Heart left ventricle (tissue), 16 donors: ENCODE measurements at places on chromosomes 11 and 22. TPM values are rescaled to one million over a fixed set of nuclear protein-coding genes. Genes with fewer than 3 reads are reported as not detected.

GRCh38 chr11:94770563-94771120 lies 2.5 kb downstream of the AMOTL1 start:
- no peak for DNase-seq
- H3K27ac ChIP-seq: no peak overlapping the region
- no peak overlapping the region for H3K4me3 ChIP-seq
- H3K27me3 ChIP-seq: no peaks in the 10 kb centered on the region

GRCh38 chr22:36867695-36868094 lies 6.9 kb downstream of the NCF4 start:
- no peaks in the 10 kb centered on the region for H3K4me1 ChIP-seq
- DNase-seq: no peak
- no peaks in the 10 kb centered on the region for H3K36me3 ChIP-seq
- no peaks in the 10 kb centered on the region for H3K27me3 ChIP-seq
- H3K27ac ChIP-seq: no peak overlapping the region

DNA sequence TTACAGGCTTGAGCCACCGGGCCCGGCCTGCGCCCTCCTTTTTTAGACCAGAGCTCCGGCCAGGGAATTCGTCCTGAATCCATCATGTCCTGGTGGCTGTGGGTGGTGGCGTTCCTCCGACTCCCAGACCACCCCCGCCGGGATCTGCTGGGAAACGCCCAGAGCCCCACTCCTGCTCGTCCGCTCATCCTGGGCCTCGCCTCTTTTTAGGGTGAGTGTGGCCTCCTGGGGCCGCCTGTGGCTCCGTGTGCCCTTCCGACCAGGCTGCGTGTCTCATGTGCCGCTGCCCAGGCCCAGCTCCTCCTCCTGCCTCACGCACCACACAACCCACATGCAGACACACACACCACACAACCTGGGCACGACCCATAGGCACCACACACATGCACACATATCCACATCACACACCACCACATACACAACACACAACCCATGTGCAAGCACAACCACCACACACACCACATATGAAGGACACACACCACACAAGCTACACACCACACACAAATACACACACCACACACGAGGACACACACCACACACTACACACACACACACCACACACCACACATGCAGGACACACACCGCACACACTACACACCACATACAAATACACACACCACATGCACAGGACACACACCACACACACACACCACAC lies 946.2 kb downstream of the BRD1 start:
- no peak overlapping the region for H3K4me3 ChIP-seq

- no peak within 1 kb of the TSS for H3K4me3 ChIP-seq
- H3K27me3 ChIP-seq: no peaks in the 10 kb centered on the region
- DNase-seq: no peak
- peaks cover 10% of the 10 kb centered on the region for H3K4me1 ChIP-seq
Observed at GRCh38 chr11:1597994-1598380, at the start of gene KRTAP5-2. Gene KRTAP5-2 (minus strand): TSS chr11:1598294. CDS start chr11:1598250, 44 bp downstream.

DNA sequence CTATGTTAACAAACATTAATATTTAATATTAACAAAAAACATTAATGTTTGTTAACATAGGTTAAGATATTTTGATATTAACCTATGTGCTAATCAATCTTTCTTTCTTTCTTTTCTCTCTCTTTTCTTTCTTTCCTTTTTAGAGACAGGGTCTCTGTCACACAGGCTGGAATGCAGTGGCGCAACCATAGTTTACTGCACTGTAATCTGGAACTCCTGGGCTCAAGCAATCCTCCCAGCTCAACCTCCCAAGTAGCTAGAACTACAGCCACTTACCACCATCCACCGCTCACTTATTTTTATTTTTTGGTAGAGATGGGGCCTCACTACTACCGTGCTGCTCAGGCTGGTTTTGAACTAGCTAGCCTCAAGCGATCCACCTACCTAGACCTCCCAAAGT lies 13.2 kb downstream of the SIK3 start:
- H3K4me3 ChIP-seq: no peak overlapping the region
- DNase-seq: no peak
- H3K27ac ChIP-seq: no peak overlapping the region
- no peaks in the 10 kb centered on the region for H3K36me3 ChIP-seq

DNA sequence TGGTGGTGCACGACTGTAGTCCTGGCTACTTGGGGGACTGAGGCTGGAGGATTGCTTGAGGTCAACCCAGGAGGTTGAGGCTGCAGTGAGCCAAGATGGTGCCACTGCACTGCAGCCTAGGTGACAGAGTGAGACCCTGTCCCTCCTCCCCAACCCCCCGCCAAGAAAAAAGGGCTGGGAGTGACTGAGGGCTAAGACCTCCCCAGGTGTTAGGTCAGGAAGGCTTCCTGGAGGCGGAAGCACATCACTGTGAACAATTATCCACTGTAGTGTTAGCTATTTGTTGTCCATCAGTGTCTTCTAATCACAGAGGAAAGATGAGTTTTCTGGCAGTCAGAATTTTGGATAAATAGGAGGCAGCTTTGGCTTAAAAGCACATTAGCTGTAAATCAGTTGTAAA lies 8.8 kb downstream of the YDJC start:
- H3K27me3 ChIP-seq: no peaks in the 10 kb centered on the region
- H3K4me3 ChIP-seq: no peak overlapping the region
- no peaks in the 10 kb centered on the region for H3K36me3 ChIP-seq
- DNase-seq: no peak

GRCh38 chr11:16363706-16364105 lies 7.4 kb upstream of the SOX6 start:
- H3K27me3 ChIP-seq: no peaks in the 10 kb centered on the region
- H3K4me3 ChIP-seq: no peak overlapping the region
- no peak overlapping the region for H3K27ac ChIP-seq

DNA sequence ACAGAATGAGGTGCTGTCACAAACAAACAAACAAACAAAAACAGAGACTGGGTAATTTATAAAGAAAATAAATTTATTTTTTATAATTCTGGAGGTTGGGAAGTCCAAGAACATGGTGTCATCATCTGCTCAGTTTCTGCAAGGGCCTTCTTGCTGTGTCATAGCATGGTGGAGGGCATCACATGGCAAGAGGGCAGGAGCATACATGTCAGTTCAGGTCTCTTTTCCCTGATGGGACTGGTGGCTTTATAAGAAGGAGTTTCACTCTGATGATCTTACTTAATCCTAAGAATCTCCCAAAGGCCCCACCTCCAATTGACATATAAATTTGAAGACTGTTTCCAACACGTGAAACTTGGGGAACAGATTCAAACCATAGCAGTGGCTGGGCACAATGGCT lies 135.7 kb downstream of the NECTIN1 start:
- no peak overlapping the region for H3K27ac ChIP-seq
- H3K36me3 ChIP-seq: no peaks in the 10 kb centered on the region
- no peak overlapping the region for H3K4me3 ChIP-seq
- H3K4me1 ChIP-seq: peaks cover 11% of the 10 kb centered on the region
- no peak for DNase-seq

DNA sequence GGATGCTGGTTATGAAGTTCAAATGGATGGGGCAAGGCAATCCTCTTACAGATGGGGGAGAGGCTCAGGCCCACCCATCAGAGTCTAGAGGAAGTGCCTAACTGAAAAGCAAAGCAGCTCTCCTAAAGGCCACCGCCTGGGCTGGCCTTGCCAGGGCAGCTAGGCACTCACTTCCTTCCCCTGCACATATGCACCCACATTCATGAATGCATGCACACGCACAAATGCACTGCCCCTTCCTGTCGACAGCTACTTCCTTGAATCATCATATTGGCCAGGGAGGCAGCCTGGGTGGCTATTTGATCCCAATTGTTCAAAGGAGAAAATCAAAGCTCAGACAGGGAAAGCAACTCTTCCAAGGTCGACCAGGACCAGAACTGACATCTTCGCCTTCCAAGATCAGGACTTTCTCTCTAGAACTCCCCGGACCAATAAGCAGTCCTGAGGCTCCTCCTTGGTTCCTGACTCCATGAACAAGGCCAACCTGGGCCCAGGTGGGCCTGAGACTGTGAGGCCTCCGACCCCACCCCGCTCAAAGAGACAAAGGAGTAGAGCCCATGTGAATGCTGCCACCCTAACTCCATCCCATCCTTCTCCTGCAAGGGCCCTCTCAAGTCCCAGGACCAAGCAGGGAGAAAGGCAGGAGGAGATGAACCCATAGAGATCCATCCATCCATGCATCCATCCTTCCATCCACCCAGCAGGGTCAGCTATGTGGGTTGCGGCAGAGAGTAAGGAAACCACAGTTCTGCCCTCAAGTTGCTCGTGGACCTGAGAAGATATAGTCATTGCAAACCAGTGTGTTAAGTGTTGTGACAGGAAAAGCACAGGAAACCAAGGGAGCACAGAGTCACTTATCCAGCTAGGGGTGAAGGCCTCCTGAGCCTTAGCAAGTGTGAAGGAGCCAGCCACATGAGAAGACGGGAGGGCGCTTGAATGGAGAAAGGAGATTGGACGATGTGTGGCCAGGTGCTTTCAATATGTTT lies 35.4 kb upstream of the LMO1 start:
- H3K4me1 ChIP-seq: no peaks in the 10 kb centered on the region
- no peak for DNase-seq
- no peaks in the 10 kb centered on the region for H3K36me3 ChIP-seq
- no peaks in the 10 kb centered on the region for H3K27me3 ChIP-seq

DNA sequence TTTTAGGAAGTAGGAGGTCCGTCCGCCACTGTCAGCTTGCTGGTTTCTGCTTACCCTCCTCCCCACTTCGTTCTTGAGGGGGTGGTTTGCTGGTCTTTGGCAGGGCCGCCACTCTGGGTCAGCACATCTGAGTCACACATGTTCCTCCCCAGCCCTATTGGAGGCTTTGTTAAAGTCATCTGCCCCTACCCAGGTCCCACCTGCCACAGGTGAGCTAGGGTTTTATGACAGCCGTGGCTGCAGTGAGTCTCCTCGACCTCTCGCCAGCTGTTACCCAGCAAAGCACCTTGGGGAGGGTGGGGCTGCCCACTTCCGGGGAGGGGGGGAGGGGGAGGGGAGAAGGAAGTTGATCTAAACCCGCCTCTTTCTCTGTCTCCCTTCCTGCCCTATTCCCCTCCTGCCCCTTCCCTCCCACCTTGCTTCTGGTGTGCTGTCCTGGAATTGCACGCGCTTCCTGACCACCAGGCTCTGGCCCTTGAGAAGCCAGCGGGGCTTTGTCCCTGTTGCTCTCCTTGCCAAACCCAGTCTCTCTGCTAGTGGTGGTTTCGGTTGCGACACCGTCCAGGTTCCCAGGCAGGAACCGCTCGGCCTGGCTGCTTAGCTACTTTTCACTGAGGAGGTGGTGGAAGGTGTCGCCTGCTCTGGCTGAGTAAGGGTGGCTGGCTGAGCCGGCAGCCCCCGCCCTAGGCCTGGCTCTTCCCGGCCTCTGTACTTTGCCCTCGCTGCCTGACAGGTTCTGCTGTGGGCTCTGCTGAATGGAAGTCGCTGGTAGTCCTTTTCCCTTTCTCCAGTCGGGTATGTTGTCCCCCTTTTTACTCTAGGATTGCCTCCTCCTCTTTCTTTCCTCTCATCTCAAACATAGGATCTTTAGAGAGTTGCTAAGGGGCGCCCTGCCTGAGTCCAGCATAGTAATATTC lies 28.5 kb downstream of the RCOR2 start:
- H3K4me1 ChIP-seq: peaks cover 35% of the 10 kb centered on the region
- peak overlapping the region; percentile 33 for H3K4me3 ChIP-seq
- peaks cover 6% of the 10 kb centered on the region for H3K36me3 ChIP-seq
- no peaks in the 10 kb centered on the region for H3K27me3 ChIP-seq
- DNase-seq: peak; percentile 59

RGL4 gene
- total RNA-seq: not detected

OPCML gene
- total RNA-seq: not detected

MS4A13 gene
- not detected for total RNA-seq

C22orf31 gene
- not detected for total RNA-seq

HBG1 gene
- total RNA-seq: not detected

DERL3 gene
- total RNA-seq: 1.0 TPM

GP1BB gene
- total RNA-seq: 4.6 TPM

RBX1 gene
- total RNA-seq: 68.8 TPM
